ENCODE measurements at places on chromosomes 16 and 17.
A peak's percentile ranks its signal among the peaks of the same experiment; 100 is the strongest.

GRCh38 chr16:24863582-24864437 lies 18.0 kb downstream of the SLC5A11 start:
- DNase-seq, result no peak

- DNase-seq, result no peak
Measured at GRCh38 chr17:82891911-82892310, 52.1 kb upstream of the ZNF750 start.

GRCh38 chr17:69246726-69247375 lies 18.2 kb upstream of the ABCA10 start:
- peak; percentile 56 for DNase-seq

DNA sequence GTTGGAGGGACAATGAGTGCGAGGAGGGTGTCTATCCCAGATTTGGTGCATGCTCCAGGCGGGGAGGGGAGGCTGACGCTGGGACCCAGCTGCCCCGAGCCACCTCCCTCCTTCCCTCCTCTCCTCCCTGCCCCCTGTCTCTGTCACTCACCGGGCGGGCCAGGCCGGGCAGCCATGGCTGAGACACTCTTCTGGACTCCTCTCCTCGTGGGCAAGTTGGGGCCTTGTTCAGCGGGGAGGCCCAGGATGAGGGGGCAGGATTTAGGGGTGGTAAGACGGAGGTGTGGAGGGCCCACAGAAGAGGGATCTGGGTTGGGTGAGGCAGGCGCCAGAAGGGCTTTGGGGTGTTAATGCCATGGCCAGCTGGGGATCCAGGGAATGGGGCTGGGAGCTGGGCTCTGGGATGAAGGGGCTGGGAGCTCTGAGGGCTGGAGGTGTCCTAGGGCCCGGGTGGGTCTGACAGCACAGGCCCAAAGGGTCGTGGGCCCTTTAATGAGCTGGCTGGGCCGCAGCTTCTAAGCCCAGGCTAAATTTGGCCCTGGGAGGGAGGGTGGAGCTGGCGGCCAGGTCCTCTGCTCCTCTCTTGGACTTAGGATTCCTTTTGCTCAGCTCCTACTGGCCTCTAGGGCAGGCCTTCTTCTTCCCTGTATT lies at the start of gene SGCA:
Gene SGCA (plus strand): TSS at position 139 of the 651 bp plus-strand sequence. CDS start 36 bp downstream, at position 175.
- no peak for DNase-seq

DNA sequence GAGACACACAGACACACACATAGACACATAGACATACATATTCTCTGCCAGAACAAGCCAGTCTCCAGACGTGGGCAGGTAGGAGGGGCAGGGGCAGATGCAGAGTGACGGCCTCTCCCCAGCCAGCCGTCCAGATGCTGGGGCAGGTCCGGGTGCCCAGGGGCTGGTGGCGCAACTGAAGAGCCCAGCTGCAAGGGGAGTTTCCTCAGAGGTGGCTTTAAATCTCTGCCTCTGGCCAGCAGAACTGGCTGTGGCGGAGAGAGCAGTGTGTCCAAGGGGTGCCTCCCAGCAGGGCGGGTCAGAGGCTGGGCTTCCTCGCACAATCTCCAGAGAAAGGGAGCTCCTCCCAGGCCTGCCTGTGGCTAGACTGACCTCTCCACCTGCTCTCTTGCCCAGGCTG lies 9.4 kb upstream of the GCGR start:
- DNase-seq, result no peak

GRCh38 chr17:41800601-41801373 lies 11.0 kb downstream of the P3H4 start:
- DNase-seq, result peak; percentile 51

DNA sequence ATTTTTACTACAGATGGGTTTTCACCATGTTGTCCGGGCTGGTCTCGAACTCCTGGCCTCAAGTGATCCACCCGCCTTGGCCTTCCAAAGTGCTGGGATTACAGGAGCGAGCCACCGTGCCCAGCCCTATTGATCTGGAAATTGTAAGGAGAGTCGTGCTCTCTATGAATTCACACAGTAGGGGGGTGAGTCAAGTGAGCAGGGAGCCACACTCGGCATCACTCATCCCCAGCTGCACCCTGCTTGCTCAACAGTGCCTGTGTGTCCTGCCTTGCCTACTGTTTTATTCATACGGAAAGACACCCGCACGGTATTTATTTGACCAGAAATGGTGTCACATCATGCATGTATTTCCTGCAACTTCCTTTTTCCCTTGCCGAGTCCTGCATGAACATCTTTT lies 157.2 kb upstream of the FOXF1 start:
- peak; percentile 73 for DNase-seq

DNA sequence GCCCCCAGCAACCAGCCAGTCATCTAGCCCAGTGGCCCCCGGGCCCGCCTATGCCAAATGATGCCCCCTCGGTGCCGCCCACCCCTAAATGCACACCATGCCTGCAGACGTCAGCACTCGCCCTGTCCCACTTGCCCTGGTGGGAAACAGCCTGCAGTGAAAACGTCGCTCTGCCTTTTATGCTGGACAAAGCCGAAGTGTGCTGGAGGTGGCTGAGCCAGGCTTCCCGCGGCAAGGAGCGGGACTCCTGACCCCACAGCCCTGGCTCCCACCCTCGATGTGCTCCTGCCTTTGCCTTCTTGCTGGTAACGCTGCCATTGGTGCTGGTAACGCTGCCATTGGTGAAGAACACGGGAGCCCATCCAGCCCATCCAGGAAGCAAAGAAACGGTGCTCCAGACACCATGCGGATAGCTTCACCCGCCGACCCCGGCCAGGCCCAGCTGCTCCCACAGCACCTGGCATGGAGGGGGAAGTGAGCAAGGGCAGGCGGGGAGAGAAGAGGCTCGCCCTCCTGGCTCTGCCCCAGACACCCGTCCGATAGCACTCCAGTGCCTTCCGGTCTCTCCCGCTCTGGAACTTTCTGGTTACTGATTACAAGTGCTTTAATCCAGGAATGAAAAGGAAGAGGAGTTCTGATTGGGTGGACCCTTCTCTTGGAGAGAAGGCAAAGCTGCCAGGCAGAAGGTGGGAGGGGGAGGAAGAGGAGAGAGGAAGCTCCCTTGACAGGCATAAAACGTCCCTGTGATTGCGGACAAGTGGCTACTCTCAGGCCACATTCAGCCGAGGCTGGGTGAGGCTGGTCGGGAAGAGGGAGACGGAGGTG lies 4.0 kb upstream of the BAIAP2 start:
- no peak for DNase-seq

DNA sequence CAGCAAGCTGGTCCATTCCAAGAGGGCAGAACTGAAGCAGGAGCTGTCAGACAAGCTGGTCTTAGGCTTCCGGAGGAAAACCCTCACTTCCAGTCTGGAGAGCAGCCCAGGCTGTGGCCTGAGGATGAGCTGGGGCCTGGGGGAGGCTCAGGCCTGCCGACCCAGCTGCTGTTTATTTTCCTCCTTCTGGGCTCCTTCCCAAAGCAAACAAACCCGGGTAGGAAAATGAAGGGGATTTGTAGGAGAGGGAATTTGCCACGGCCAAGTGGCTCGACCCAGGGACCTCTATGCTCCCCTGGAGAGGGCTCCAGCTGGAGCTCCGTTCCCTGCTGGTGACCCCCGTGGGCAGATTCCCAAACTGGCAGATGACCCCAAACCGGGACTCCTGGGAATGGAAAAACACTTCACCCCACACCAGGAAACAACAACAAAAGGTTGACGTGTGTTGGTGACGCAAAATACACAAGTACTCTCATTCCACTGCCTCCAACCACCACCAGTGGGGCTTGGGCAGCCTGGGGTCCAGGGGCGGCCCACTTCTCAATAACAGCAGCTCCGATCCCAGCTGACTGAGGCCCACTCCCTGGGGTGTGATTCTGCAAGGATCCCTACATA lies 8.8 kb downstream of the JUP start:
- DNase-seq, result peak; percentile 94

DNA sequence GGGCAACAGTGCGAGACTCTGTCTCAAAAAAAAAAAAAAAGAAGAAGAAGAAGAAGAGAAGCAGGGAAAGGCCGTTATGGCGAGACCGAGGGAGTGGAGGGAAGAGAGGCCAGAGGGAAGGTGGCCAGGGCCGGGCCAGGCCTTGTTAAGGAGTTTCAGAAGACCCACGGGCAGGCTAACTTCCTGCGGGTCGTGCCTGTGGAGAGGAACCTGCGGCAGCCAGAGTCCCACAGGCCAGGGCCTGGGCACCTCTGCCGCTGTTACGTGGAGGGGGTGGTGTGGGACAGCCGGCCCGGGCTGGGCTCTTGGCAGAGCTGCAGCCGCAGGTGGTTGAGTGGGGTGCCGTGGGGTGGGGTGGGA lies 5.4 kb downstream of the WDR81 start:
- DNase-seq, result no peak

DNA sequence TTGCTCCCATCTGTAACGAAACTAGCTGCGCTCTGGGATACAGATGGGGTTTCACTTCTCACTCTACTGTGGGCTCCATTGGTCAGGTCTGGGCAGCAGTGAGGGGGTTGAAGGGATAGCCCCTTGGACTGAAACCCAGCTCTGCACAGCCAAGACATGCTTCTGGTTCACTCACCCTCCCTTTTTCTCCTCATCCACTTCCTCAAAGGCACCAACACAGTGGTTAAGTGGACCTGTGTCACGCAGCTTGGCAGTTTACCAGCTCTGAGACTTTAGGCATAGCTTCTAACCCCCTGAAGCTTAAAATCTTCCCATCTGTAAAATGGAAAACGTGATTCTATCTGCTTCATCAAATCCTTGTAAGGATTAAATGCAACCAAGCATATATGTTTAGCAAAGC lies 11.5 kb upstream of the KRT38 start:
- no peak for DNase-seq

DNA sequence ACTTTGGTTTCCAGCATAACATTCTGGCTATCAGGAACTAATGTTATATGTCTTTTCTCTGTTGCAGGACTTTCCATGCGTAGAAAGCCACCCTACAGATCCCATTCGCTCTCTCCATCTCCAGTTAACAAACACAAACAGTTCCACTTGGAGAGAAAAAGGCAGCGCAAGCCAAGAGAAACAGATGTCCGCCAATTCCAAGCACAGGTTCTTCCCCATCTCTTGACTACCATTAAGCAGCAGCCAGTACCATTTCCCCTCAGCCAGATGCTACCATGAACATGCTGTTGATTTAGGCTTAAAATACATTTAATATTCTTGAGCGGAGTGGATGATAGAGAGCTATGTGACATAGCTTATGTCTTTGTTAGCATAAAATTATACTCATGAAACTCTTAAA lies 22.4 kb downstream of the CEP95 start:
- DNase-seq, result no peak

- DNase-seq, result peak; percentile 40
Measured at GRCh38 chr16:86576591-86577313, 1.6 kb upstream of the FOXL1 start.

GRCh38 chr17:17603895-17604225 lies 12.4 kb upstream of the PEMT start:
- no peak for DNase-seq

DNA sequence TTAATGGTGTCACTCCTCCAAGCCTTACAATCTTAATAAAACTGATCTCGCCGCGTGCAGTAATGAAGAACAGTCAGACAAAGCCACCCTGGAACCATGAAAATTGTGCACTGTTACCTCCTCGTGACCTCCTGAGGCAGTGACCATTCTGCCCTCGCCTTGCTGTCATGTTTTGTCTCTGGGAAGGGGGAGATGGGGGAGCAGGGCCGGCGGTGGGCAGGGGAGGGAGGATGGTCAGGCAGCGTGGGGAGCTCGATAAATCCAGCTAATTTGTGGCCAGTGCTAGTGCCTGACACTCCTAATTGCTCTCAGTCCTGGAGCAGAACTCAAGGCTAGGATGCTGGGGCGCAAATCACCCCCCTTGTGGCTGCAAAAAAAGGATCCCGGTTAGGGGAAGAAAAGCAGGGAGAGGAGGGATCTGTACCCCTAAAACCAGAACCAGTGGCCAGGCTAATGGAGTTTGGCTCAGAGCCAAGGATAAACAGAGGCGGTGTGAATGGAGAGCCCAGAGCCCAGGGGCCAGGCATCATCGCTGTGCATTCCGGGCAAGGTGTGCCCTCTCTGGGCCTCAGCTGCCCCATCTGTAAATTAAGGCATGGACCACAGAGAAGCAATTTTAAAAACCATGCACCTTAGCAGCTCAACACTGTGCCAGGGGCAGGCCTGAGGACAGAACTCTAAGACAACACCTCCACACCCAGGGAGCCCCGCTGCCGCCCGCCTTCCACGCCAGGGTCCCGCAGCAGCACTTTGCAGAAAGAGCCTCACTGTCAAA lies 113.3 kb downstream of the ZNF423 start:
- no peak for DNase-seq
